ENCODE measurements at places on chromosomes 5 and 9. TPM values are rescaled to one million over a fixed set of nuclear protein-coding genes. Genes with fewer than 3 reads are reported as not detected.

KIF4B gene
- not detected for total RNA-seq

CER1 gene
- total RNA-seq: 0.99 TPM

SOX30 gene
- not detected for total RNA-seq

TTC39B gene
- 14.1 TPM for total RNA-seq

PDE6A gene
- not detected for total RNA-seq

TAF11L10 gene
- total RNA-seq: not detected

CYSRT1 gene
- total RNA-seq: not detected

SLC6A19 gene
- total RNA-seq: not detected

CD14 gene
- 58.1 TPM for total RNA-seq

SPIN1 gene
- 79.2 TPM for total RNA-seq

EQTN gene
- not detected for total RNA-seq

IGIP gene
- total RNA-seq: 35.2 TPM

GRCh38 chr9:137189297-137190295 lies 1.1 kb downstream of the SSNA1 start:
- no peaks in the 10 kb centered on the region for H3K27me3 ChIP-seq
- H3K4me3 ChIP-seq: peak overlapping the region; percentile 72
- H3K36me3 ChIP-seq: peaks cover 38% of the 10 kb centered on the region
- no peaks in the 10 kb centered on the region for H3K4me1 ChIP-seq
- peak overlapping the region; percentile 99 for H3K27ac ChIP-seq

- peak; percentile 28 for DNase-seq
- H3K27me3 ChIP-seq: no peaks in the 10 kb centered on the region
- H3K4me3 ChIP-seq: no peak overlapping the region
- no peak overlapping the region for H3K27ac ChIP-seq
- no peaks in the 10 kb centered on the region for H3K36me3 ChIP-seq
- H3K4me1 ChIP-seq: no peaks in the 10 kb centered on the region
Measured at GRCh38 chr9:89465726-89466308, 32.1 kb downstream of the SEMA4D start.

DNA sequence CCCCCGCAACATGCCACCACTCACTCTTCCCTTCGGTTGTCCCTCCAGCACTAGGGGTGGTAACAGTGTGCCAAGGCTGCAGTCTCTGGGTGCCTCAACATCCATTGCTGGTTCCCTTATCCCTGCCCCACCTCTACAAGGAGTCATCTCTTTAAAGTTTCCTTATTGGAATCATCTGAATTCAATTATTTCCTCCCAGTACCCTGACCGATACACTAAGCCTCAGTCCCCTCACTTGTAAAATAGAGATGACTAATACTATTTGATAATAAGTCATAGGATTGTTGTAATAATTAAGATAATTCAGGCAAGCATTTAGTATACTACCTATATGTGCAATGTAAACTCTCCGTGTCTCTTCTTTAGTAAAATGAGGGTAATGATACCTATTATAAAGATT lies 352.5 kb downstream of the ENC1 start:
- H3K36me3 ChIP-seq: no peaks in the 10 kb centered on the region
- no peaks in the 10 kb centered on the region for H3K27me3 ChIP-seq
- peaks cover 21% of the 10 kb centered on the region for H3K4me1 ChIP-seq
- H3K27ac ChIP-seq: peak overlapping the region; percentile 41

DNA sequence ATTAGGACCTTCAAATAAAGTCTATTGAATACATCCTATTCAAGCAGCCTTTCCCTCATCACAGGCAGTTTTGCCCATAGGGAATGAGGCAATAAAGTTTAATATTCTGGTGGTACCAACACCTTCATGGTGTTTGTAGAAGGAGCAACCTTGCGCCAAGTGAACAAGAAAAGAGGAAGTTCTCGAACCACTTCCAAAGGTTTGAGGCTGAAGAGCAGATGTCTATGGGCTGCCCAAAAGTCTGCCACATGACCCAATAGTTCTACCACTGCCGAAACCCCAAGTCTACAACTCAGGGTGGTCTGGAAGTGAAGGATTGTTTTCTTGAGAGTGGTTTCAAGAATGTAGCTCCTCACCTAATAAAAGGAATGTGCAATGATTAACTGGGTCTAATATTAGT lies 123.1 kb downstream of the NPR3 start:
- no peak for DNase-seq
- no peak overlapping the region for H3K27ac ChIP-seq
- H3K36me3 ChIP-seq: no peaks in the 10 kb centered on the region
- H3K27me3 ChIP-seq: no peaks in the 10 kb centered on the region

GRCh38 chr9:136333045-136333444 lies 5.7 kb downstream of the GPSM1 start:
- no peak overlapping the region for H3K27ac ChIP-seq
- no peak overlapping the region for H3K4me3 ChIP-seq
- H3K36me3 ChIP-seq: peaks cover 22% of the 10 kb centered on the region
- no peaks in the 10 kb centered on the region for H3K27me3 ChIP-seq
- peaks cover 21% of the 10 kb centered on the region for H3K4me1 ChIP-seq

GRCh38 chr5:76388791-76389512 lies 14.1 kb upstream of the IQGAP2 start:
- DNase-seq: no peak
- H3K4me3 ChIP-seq: no peak overlapping the region
- H3K27me3 ChIP-seq: no peaks in the 10 kb centered on the region
- no peaks in the 10 kb centered on the region for H3K36me3 ChIP-seq

DNA sequence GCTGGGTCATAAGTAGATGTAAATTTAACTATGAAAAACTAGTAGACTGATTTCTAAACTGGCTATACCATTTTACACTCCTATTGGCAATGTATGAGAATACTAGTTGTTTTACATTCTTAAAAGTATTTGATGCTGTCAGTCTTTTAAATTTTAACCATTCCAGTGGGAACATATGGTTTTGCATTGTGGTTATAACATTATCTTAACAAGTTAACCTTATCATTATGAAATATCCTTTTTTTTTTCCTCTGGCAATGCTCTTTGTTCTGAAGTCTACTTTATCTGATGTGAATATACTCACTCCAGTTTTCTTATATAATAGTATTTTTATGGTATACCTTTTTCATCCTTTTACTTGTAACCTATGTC lies 548.9 kb upstream of the CLINT1 start:
- H3K27me3 ChIP-seq: no peaks in the 10 kb centered on the region
- H3K36me3 ChIP-seq: no peaks in the 10 kb centered on the region
- DNase-seq: no peak
- no peak overlapping the region for H3K27ac ChIP-seq

DNA sequence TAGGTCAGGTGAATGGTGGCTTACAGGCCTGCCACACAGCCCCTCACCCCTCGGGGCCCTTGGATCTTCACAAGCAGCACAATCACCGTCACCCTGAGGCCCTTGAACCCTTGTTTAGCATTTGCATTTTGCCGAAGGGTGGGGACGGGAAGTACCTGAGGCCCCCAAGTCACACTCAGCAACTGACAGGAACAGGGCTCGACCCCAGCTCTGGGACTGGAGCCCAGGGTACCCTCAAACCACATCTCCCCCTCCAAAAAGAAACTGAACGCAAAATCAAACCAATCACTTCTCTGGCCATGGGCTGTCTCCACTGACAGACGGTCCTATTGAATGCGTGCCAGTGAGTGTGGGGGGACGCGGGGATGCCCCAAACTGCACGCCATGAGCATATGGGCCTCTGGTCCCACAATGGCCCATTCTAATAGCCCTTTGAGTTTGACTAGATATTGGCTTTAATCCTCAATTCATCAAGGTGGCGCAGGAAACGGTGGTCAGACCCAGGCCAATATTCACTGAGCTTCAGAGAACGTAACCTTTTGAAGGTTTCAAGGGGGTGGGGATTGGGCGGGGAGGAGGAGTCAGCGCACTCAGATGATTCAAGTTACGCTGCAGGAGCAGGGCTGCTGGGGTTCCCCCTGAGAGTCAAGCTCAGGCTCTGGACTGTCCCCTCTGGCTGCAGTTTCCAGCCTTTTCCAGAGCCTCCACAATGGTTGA lies 176.0 kb downstream of the DAB2IP start:
- H3K36me3 ChIP-seq: no peaks in the 10 kb centered on the region
- peak; percentile 42 for DNase-seq
- H3K4me1 ChIP-seq: no peaks in the 10 kb centered on the region
- no peak overlapping the region for H3K27ac ChIP-seq
- H3K4me3 ChIP-seq: no peak overlapping the region

DNA sequence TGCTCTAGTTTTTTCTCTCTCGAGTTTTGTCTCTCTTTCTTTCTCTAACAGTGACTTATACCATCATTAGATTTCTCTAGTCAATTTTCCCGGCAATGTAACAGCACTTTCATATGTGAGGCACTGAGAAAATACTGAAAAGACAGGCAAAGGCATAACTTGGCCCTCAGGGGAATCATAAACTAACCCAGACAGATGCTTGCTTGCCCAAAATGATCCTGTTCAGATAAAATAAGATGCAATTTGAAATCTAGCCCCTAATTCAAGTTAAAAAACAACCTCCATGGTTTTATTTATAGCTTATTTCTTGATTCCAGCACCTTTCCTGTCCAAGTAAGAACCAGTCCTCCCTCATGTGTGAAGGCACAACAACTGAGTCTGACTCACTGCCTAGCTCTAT lies 294.6 kb downstream of the GAS1 start:
- H3K27ac ChIP-seq: no peak overlapping the region
- no peaks in the 10 kb centered on the region for H3K36me3 ChIP-seq
- no peaks in the 10 kb centered on the region for H3K27me3 ChIP-seq
- no peaks in the 10 kb centered on the region for H3K4me1 ChIP-seq

- H3K27ac ChIP-seq: no peak overlapping the region
- no peak overlapping the region for H3K4me3 ChIP-seq
Measured at GRCh38 chr9:78196258-78196657, 39.6 kb upstream of the CEP78 start.

GRCh38 chr5:10513501-10514442 lies 50.1 kb upstream of the ANKRD33B start:
- no peak overlapping the region for H3K4me3 ChIP-seq
- no peaks in the 10 kb centered on the region for H3K4me1 ChIP-seq
- H3K27ac ChIP-seq: no peak overlapping the region
- no peak for DNase-seq
- no peaks in the 10 kb centered on the region for H3K27me3 ChIP-seq

DNA sequence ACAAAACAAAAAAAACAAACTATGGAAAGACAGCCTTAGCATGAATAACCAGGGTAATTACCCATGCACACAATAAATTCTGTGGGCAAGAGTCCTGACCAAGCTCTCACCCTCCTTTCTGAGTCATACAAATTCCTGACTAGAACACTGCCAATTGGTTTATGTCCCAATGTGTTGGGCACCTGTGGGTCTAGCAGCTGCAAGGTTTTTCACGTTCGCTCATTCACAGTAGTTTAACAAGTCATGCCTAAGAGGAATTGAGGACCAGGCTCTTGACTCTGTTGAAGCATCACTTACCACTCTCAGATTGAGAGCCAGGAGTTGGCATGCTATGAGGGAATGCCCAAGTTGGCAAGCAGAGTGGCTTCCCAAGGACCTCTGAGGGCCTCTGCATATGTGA lies 205.5 kb upstream of the SLC24A2 start:
- no peak overlapping the region for H3K27ac ChIP-seq
- no peaks in the 10 kb centered on the region for H3K4me1 ChIP-seq
- no peak for DNase-seq

GRCh38 chr5:74098941-74099340 lies 472.9 kb downstream of the ARHGEF28 start:
- H3K4me1 ChIP-seq: peaks cover 4% of the 10 kb centered on the region
- no peak for DNase-seq
- H3K36me3 ChIP-seq: no peaks in the 10 kb centered on the region
- H3K4me3 ChIP-seq: no peak overlapping the region

DNA sequence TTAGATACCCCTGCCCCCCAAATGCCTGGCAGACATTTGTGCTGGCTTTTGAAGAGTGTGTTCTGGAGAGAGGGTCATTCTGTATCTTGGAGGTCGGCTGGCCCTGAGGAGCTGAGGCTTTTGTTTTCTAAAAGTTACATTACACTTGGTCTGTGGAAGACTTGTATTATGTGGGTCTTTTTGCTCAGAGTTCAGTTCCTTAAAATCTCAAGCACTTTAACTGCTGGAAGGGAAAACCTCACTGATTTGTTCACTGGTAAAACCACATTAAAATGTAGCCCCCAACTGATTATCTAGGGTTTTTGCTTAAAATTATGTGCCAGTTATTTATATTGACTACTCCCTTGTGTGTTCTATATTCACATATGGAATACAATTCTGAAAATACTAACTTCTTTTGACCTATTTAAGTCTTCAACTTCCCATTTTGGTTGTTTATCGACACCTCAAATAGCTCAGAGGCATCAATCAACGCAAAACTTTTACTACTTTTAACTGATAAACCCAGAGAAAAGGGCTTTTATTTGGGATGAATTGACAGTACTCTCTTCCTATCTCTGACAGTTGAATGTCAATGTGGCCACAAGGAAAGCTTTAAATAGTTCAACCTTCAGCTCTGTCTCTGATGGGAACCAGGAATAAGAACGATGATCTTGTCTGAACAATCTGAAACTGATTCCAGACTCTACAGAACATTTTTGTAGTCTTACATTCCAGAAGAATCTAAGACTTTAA lies 54.0 kb upstream of the MAP3K1 start:
- H3K4me1 ChIP-seq: no peaks in the 10 kb centered on the region
- H3K4me3 ChIP-seq: no peak overlapping the region
- no peak for DNase-seq
- H3K27ac ChIP-seq: no peak overlapping the region
- no peaks in the 10 kb centered on the region for H3K27me3 ChIP-seq

DNA sequence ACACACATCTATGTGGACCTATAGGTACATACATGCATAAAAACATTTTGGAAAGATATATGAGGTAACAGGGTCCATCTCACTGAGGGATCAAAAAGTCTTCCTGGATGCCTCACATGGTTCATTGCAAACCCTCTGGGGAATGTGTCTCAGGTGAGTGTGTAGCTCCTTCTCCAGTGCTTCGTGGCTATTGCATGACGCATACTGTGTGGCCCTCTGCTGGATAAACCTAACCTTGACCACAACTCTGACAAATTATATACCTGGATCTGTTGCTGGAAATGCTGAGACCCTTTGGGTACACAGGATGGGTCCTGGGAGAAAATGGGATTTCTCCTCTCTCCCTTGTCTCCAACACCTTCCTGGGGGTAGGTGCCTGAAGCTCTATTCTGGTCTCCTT lies 91.9 kb downstream of the JAKMIP2 start:
- no peak for DNase-seq
- no peak overlapping the region for H3K4me3 ChIP-seq
- H3K4me1 ChIP-seq: peaks cover 47% of the 10 kb centered on the region

GRCh38 chr9:110583237-110583636 lies 3.7 kb upstream of the SVEP1 start:
- no peaks in the 10 kb centered on the region for H3K36me3 ChIP-seq
- no peak overlapping the region for H3K27ac ChIP-seq
- H3K4me3 ChIP-seq: no peak overlapping the region
- H3K4me1 ChIP-seq: peaks cover 16% of the 10 kb centered on the region

DNA sequence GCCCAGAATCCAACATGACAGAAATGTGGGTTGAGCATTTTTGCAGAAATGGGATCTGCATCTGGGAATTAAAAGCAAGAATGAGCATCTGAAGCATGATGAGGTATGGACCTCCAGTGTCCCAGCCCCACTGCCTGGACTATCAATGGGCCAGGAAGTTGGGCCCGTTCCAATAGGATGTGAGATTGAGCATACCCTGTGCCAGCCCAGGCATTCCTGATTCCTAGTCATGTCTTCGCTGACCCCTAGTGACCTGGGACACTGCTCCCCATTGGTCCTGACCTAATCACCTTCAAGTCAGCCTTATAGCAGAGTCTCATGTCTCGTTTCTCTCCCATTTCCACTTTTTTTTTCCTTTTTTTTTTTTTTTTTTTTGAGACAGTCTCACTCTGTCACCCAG lies 197.4 kb upstream of the IRX2 start:
- H3K36me3 ChIP-seq: no peaks in the 10 kb centered on the region
- H3K27me3 ChIP-seq: no peaks in the 10 kb centered on the region
- no peak for DNase-seq
- no peak overlapping the region for H3K27ac ChIP-seq
- H3K4me3 ChIP-seq: no peak overlapping the region

Data from sigmoid colon (tissue), 7 donors.